ENCODE measurements at places on chromosomes 6 and 20.

- DNase-seq: no peak
Measured at GRCh38 chr20:60007464-60007863, 49.2 kb downstream of the CDH26 start.

DNA sequence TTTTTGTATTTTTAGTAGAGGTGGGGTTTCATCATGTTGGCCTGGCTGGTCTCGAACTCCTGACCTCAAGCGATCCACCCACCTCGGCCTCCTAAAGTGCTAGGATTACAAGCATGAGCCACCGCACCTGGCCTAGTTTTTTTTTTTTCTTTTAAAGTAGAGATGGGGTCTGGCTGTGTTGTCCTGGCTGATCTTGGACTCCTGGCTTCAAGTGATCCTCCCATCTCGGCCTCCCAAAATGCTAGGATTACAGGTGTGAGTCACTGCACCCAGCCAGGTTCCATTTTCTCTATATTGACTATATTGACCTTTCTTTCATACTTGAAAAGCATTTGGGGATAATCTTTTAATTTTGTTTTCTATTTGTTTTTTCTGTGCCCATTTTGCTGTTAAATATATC lies 13.3 kb downstream of the PANK2 start:
- no peak for DNase-seq

GRCh38 chr6:92110403-92110802 lies 1309.0 kb downstream of the EPHA7 start:
- no peak for DNase-seq

GRCh38 chr6:139175389-139175948 lies 40.6 kb downstream of the HECA start:
- no peak for DNase-seq

DNA sequence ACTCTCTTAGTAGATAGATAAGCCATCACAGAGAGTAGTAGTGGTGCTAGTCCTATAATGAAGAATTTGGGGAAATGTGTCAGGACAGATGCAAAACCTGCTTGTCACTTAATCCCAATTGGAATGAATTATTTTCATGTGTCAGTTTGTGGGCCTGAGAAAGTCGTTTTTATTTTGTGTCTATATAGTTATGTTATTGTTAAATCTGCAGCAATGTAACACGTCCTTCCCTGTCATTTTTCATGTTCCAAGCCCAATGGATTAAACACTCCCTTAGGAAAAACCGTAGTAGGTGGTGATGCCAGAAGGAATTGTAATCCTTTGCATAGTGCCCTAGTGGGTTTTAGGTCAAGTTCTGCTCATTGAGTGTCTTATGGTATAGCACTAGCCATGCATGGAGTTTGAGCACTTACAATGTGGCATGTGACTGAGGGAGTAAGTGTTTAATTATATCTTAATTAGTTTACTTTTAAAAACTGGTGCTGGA lies 105.9 kb upstream of the PRSS16 start:
- DNase-seq: no peak

- no peak for DNase-seq
Measured at GRCh38 chr6:116386581-116387299, 16.0 kb downstream of the DSE start.

GRCh38 chr20:50396623-50397022 lies 113.6 kb upstream of the PTPN1 start:
- no peak for DNase-seq

- no peak for DNase-seq
Measured at GRCh38 chr6:34146801-34147592, 1.1 kb upstream of the GRM4 start.

DNA sequence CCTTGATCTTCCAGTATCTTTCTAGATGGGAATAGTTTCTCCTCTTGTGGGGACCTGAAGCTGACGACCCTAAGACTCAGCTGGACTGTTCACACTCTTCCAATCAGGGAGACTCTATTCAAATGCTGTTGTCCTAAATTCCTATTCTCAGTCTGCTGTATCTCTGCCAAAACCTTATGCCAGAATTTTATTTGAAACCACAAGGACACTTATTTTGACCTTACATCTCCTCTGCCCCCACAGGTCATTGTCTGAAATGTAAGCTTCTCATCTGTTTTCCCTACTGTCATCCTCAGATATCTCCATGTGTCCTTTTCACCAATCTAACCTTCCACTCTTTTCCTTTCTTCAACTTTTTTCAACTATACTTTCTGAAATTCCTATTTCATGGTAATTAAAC lies 289.5 kb upstream of the SGK1 start:
- DNase-seq: no peak

DNA sequence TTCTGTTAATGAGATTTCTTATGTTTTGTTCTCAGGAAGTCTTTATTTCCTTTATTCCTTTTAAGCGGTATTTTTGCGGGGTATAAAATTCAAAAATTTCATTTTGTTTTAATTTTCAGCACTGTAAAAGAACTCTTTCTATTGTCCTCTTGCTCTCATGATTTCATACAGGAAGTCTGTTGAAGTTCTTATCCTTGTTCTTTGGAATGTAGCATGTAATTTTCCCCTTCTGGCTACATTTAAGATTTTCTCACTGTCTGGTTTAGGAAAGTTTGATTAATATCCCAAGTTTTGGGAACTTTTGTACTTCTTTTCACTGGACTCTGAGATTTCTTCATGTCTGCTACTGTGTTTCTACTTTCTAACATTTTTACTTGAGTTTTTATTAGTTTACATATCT lies 581.4 kb upstream of the GJE1 start:
- DNase-seq: no peak

DNA sequence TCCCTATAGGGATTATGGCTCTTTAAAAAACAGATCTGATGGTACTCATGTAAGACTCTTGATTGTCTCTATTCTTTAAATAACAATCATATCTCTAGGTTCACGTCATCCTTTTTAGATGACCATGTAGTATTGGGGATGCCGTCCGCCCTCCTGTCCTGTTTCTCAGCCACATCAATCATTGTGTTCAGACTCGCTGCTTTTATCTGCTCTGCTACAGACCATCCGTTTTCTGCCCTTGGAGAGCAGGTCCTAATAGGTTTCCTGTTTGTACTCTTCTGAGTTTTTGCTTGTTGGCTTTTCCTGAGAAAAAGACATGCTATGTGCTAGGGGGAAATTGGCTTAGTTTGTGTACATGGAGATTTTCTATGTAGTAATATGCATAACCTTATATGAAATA lies 76.8 kb downstream of the SASH1 start:
- DNase-seq: no peak

- DNase-seq: no peak
Measured at GRCh38 chr20:29430531-29430930, 1826.9 kb upstream of the DEFB115 start.

GRCh38 chr6:26594730-26595632 lies 1.8 kb upstream of the ABT1 start:
- DNase-seq: peak; percentile 47

DNA sequence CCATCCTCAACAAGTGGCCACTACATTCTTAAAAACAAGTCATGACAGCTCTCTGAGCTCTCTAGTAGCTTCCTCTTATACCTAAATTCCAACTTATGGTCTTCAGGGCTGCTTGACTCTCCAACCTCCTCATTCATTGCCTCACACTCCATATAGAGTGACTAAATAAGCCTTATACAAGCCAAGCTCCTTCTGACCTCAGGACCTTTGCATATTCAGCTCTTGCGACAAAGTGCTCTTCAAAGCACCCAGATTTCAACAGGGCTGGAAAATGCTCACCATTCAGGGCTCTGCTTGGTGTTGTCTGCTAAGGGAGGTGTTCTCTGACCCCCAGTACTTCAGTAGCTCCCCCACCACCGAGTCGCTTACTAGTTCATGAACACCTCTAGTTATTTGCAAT lies 3.7 kb downstream of the TREML2 start:
- DNase-seq: no peak

GRCh38 chr6:122143813-122144601 lies 255.4 kb upstream of the HSF2 start:
- DNase-seq: no peak

DNA sequence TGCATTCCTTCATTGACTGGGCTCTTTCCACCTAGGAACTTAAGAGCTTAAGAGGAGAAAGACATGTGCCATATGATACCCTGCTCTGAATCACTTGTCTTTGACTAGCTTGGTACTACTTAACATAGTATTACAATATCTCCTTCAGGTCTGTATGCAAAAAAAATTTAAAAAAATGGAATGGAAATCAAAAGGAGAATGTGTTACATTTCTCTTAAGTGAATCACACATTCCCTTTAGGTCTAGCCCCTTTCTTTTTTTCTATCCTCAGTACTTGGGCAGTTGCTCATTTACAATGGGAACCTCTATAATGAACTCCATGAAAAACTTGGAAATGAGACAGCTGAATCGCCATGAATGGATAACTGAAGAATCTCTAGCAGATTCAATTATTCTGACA lies 53.8 kb downstream of the SLC35F1 start:
- no peak for DNase-seq

- DNase-seq: no peak
Measured at GRCh38 chr20:12699374-12700228, 309.2 kb upstream of the SPTLC3 start.

DNA sequence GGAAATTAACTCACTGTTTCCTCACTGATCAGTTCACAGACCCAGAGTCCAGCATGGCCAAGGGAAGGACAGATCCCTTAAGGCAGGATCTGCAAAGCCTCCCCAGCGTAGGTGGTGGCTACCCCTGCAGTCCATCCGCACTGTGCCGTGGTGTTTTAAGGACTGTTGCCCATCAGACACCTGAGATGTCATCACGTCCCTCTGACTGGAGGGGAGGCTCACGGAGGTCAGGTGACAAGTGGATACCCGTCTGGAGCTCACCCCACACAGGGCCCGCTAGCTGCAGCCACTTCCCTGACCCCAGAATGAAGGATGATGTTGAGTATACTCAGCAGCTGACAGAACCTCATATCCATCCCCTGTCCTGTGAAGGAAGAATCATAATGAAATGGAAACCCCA lies 161.8 kb upstream of the GGTLC1 start:
- no peak for DNase-seq

DNA sequence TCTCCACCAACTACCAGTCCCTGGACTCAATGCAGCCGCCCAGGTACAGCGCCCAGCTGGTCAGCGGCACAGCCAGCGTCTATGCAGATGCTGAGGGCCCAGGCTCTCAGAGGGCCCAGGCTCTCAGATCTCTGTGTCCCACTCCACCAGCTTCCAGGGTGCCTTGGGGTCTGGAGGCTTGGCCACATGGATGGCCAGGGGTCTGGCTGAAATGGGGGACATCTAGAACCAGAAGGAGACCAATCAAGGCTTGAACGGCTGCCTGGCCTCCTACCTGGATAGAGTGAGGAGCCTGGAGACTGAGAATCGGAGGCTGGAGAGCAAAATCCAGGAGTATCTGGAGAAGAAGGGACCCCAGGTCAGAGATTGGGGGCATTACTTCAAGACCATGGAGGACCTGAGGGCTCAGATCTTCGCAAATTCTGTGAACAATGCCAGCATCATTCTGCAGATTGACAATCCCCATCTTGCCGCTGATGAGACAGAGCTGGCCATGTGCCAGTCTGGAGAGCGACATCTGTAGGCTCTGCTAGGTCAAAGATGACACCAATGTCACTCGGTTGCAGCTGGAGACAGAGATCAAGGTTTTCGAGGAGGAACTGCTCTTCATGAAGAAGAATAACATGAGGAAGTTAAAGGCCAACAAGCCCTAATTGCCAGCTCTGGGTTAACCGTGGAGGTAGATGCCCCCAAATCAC lies 44.1 kb upstream of the GRM4 start:
- no peak for DNase-seq

GRCh38 chr6:156832231-156832647 lies 55.1 kb downstream of the ARID1B start:
- no peak for DNase-seq

DNA sequence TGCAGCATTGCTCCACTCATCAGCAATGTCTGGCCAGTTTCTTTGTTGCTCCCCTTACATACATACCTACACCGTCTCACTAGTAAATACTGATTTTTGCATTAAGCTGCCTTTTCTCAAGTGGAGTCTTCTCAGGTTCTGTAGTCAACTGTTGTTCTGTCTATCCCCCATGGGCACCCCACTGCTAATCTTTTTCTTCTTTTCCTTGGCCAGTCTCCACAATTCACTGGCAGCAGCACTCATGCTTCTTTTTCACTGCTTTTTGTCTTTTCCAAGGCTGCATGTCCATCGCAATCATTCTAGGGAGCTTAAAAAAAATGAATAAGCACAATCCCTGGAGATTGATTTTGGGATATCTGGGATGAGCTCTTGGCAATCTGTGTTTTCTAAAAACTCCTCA lies 10.3 kb upstream of the ERVFRD-1 start:
- no peak for DNase-seq

Data from neuronal stem cell (in vitro differentiated cells).